ENCODE measurements at places on chromosomes 5 and 9. TPM values are rescaled to one million over a fixed set of nuclear protein-coding genes. Genes with fewer than 3 reads are reported as not detected.

DNA sequence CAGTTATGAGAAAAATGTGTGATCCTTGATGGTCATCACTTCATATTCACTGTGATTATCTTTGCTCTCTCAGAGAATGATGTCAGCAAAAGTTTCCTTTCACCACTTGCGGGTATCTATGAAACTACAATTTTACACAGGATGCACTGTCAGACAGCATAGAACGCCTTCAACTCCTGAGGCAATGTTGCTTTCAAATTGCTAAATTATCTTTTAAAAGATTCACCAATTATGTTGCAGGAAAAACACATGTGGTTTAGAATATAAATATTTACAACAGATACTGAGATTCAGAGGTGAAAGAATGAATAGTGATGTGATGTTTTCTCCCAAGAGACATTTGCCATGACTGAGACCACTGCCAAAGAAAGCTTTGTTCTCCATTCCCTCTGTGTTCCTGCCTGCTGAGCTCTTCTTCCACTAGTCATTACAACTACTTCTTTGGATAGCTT lies 879.8 kb upstream of the DMAC1 start:
- no peak for DNase-seq

- DNase-seq: no peak
Measured at GRCh38 chr9:137876781-137877386, 698 bp upstream of the CACNA1B start.

Gene MED10
- 28.6 TPM for total RNA-seq

Gene ABLIM3
- 15.9 TPM for total RNA-seq

DNA sequence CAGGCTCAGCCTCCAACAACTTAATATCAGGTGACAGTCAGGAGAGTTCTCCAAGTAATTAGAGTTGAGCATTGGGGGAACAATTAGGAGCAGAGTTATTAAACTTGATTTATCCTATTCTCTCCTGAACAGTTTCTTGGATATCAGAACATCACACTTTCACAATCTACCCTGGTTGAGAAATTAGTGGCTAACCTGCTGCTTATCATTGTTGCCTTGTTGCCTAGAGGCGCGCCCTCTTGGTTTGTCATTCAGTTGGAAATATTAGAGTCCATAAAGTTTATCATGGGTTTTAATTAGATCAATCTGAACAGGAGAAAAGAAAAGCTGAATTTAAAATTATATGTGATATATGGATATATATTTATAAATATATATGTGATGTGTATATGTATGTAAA lies 291.1 kb downstream of the CCDC171 start:
- DNase-seq: no peak

DNA sequence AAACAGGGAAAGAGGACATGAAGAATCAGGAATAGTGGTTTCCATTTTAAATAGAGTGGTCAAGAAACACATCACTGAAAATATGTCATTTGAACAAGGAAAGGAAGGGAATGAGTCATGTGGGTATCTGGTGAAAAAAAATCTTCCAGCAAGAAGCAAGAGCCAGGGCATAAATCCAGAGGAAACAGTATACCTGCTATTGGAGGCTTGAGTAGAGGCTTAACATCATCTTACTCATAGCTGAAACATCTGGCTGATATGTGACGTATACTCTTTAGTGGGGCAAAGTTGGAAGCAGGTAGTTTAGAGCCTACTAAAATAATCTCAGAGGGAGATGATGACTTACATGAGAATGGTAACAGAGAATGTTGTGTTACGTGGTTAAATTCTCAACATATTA lies 517.2 kb downstream of the CAAP1 start:
- peak; percentile 93 for DNase-seq

- DNase-seq: peak; percentile 91
Measured at GRCh38 chr9:35923927-35924763, 14.9 kb downstream of the SPAAR start.

Gene FOXD4L6
- total RNA-seq: not detected

Gene ACSL6
- 0.07 TPM for total RNA-seq

DNA sequence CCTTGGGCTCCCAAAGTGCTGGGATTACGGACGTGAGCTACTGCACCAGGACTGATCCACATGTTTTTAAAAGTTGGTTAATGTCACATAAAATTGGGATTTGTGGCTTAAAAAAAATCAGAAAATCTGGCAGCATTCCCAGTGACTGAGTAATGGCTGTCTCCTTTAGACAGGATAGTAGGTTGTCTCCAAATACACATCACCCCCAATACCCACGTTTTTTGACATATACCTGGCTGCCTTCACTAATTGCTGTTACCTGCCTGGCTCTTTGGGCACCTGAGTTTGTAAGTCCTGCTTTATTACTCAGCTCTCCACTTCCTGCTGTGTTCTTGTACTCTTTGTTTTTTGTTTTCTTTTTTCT lies 84.8 kb downstream of the KDM4C start:
- peak; percentile 7 for DNase-seq
